Fibroblast of the aortic adventitia (primary cell): ENCODE measurements at places on chromosomes 5 and 9. TPM values are rescaled to one million over a fixed set of nuclear protein-coding genes. Genes with fewer than 3 reads are reported as not detected.

PCDHGA1 gene
- total RNA-seq: 0.90 and 1.4 TPM in 2 replicates

LAMC3 gene
- total RNA-seq: 0.08 TPM in 1 of 2 replicates, not detected in the other

C9orf43 gene
- total RNA-seq: 0.63 and 1.7 TPM in 2 replicates

AGXT2 gene
- total RNA-seq: not detected in 2 replicates

INSL6 gene
- not detected in 2 replicates for total RNA-seq

FBN2 gene
- total RNA-seq: 19.8 and 45.1 TPM in 2 replicates

ELAVL2 gene
- total RNA-seq: 0.81 and 0.98 TPM in 2 replicates

FOXI1 gene
- total RNA-seq: not detected in 2 replicates

C9orf50 gene
- 0.98 TPM in 1 of 2 replicates, not detected in the other for total RNA-seq

DOCK8 gene
- total RNA-seq: 0.08 and 0.18 TPM in 2 replicates

SLC46A2 gene
- total RNA-seq: not detected in 2 replicates

PCDHGA8 gene
- total RNA-seq: 2.5 and 3.8 TPM in 2 replicates

CDH10 gene
- total RNA-seq: 0.65 and 1.4 TPM in 2 replicates

GRCh38 chr9:6581253-6581652 lies 64.3 kb downstream of the GLDC start:
- DNase-seq: no peak

DNA sequence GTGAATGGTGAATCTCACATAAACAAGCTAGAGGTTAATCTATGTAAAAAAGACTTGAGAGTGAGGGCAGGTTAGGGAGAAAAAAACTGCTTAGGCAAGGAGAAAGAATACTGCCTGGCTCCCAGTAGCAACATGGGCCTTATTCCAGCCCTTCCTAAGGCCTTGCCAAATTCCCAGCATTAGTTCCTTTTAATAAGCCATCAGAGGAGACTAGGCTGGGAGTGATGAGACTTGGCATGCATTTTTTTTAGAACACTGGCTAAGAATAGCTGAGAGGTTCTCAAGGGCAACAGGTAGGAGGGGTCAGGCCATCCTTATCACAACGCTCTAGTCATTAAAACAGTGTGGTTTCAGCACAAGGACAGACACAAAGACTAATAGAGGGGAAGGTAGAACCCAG lies 20.9 kb upstream of the ZBTB43 start:
- peak; percentile 19 for DNase-seq

DNA sequence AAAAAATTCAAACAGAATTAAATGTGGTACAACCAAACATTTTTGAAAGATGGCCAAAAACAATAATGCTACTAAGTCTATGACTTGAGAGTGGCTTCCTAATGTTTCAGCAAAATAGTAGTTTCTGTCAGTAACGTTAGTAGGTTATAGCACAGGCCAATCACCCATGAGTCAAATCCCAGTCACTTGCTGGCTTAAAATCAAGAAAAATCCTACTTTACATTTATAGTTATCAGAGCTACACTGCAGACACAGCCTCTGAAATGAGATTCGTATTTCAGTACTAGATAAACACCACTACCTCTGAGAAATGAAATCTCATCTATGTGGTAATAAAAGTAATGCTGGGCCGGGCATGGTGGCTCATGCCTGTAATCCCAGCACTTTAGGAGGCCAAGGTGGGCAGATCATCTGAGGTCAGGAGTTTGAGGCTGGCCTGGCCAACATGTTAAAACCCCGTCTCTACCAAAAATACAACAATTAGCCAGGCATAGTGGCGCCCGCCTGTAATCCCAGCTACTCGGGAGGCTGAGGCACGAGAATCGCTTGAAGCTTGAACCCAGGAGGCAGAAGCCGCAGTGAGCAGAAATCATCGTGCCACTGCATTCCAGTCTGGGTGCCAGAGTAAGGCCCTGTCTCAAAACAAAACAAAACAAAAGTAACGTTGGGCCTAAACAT lies 6.1 kb downstream of the ZDHHC21 start:
- peak; percentile 82 for DNase-seq

GRCh38 chr9:111176511-111176910 lies 138.2 kb upstream of the LPAR1 start:
- no peak for DNase-seq

DNA sequence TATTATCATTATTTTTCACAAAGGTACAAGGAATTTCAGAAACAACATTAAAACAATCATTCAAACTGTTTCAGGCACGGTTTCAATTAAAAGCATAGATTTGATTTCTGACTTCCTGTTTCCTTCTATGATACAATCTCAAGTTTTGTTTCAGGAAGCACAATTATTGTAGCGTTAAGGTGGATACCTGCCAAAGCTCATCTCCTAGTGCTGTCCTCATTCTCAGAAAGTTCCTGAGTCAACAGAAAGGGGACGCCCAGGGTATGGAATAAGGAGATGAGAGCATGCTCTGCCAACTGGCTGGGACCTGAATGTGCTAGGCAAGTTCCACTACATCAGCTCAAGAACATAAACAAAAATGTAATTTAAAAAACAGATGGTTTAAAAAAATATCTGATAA lies 2.0 kb upstream of the TRIM14 start:
- DNase-seq: no peak

DNA sequence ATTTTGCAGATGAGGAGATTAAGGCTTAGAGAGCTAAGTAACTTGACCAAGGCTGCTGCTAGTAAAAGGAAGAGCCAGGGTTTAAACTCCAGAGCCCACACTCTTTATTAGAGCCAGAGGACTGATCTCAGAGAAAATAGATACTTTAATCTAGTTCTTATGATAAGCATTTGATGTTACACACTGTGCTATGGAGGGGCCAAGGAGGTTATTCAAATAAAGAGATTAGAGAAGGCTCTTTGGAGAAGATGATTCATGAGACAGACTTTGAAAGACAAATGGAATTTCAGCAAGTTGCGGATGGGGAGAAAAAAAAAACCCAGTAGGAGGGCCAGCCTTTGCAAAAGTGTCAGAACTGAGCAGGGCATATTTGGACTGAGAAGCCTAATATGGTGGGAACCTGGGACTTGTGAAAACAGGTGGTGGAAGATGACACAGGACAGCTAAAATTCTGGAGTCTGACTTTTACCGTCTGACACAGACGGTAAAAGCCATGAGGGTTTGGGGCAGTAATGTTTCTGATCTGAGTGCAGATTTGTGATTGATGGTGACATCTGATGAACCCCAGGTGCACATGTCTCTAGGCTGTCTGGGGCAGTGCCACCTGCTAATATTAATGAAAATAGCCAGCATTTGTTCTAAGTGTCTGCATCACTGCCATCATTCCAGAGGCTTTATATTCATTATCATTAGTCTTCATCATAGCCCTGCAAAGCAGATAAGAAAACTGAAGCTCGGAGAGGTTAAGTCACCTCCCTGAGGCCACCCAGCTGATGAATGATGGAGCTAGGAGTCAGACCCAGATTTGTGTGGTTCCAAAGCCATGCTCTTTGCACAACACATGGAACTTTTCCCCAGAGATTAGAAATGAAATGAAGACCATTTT lies 65.3 kb upstream of the CXCL14 start:
- DNase-seq: no peak

DNA sequence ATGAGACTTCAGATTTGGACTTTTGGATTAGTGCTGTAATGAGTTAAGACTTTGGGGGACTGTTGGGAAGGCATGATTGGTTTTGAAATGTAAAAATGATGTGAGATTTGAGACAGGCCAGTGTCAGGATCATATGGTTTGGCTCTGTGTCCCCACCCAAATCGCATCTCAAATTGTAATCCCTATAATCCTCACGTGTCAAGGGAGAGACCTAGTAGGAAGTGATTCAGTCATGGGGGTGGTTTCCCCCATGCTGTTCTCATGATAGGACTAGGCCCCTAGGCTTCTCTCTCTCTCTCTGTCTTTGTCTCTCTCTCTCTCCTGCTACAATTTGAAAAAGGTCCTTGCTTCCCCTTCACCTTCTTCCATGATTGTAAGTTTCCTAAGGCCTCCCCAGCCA lies 473.3 kb upstream of the CD180 start:
- no peak for DNase-seq

GRCh38 chr9:1440256-1440655 lies 390.1 kb downstream of the DMRT2 start:
- no peak for DNase-seq

DNA sequence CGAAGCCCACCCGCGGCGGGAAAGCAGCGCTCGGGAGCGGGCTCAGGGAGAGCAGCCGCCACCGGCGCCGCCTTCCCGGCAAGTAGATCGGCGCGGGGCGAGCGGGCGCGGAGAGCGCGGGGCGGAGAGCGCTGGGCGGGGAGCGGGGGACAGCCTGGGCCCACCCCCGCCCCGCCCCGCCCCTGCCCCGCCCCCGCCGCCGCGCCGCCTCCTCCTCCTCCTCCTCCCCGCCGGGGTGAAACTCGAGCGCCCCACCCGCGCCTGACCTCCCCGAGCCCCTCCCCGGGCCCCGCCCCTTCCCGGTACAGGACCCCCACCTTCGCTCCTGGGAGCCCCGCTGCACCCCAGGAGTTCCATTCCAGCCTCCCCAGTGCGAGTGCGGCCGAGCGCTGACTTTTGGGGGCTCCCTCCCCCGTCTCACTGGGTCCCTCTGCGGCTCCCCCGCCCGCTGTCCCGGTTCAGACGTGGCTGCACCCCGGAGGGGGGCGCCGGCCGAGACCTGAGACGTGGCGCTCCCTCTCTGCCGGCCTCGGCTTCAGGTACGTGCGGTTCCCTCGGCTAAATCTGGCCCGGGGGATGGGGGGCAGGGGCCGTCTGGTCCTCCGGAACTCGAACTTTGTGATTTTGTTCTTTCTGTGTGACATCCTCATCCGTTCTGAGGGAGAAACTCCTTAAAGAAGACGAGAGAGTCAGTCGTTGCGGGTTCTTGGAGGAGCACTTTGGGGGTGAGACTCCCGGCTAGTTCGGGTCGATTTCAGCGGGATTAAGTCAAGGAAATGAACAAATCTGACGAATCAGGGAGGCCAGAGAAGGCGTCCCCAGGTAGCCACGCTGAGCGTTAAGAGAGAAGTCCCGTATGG lies at the start of gene SEMA5A:
Gene SEMA5A (minus strand): TSS at position 84 of the 860 bp plus-strand sequence. CDS start 166,129 bp downstream, outside the sequence.
- peak; percentile 61 for DNase-seq

DNA sequence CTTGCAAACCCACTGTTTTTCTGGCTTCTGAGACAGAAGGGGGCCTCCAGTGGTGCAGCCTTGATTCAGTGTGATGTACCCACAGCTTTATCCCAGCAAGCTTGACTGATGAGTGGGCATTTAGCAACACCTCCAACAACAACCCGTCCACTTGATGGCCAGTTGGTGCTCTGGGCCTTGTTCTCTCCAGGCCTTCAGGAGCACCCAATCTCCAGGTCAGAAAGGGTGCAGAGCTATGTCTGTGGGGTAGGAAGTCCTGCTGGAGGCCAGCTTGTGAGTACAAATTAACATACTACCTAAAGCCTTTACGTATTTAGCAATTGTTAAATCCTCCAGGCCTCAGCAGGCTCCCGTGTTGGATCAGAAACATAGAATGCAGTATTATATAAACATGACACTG lies 10.1 kb upstream of the TRIM52 start:
- no peak for DNase-seq

- peak; percentile 68 for DNase-seq
These were observed 224.4 kb downstream of the EBF1 start for GRCh38 chr5:158875272-158875679.

DNA sequence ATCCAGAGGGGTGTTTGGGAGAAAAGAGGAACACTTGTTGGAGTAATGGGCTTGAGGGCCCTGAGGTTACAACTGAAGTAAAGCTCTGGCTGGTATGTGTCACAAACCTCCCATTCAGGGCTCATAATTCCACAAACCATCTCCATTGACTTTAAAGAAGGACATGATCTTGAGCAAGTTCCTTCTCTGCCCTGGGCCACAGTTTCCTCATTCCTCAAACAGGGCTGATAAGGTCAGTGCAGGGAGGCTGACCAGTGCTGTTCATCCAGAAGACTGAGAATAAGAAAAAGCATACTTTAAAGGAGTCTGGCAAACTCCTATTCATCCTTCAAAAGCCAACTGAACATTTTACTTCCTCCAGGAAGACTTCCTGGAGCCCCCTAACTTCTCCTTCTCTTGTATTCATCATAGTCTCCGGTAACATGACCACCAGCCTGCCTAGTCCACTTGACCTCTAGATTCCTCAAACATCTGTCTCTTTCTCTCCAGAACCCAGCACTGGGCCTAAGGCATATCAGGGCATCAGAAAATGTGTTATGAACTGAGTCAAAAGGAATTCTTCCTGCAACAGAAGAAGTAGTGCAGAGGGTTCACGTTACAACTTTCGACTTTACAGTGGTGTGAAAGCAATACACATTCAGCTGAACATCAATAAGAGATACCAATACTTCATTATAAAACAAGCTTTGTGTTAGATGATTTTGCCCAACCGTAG lies 20.7 kb upstream of the PTPN3 start:
- no peak for DNase-seq

- DNase-seq: no peak
These were observed 30.1 kb downstream of the FRMD3 start for GRCh38 chr9:83508067-83508466.

- no peak for DNase-seq
These were observed 75.2 kb downstream of the F2RL2 start for GRCh38 chr5:76547891-76548524.

- peak; percentile 31 for DNase-seq
These were observed 99.2 kb upstream of the BOD1 start for GRCh38 chr5:173715607-173716006.

GRCh38 chr5:66363097-66363496 lies 219.0 kb downstream of the SREK1 start:
- DNase-seq: no peak

DNA sequence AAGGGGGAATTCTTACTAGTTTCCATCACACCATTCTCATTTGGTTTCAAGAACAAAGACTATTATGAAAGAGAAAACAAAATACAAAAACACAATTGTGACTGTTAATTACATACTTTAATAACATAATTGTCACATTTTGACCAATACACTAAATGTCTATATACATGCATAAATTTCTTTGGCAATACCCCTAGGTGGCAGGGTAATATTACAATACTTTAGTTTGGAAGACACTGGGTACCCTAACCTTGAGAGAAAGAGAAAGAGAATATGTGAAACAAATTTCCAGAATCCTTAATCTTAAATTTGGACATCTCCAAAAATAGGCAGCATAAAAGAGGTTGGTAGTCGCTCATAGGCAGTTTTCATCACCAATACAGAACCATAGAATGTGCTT lies 619.6 kb upstream of the ADAMTS16 start:
- peak; percentile 2 for DNase-seq

GRCh38 chr9:93112864-93113389 lies 16.9 kb downstream of the CARD19 start:
- no peak for DNase-seq

- no peak for DNase-seq
These were observed 7.7 kb downstream of the CXXC5 start for GRCh38 chr5:139655727-139656271.

DNA sequence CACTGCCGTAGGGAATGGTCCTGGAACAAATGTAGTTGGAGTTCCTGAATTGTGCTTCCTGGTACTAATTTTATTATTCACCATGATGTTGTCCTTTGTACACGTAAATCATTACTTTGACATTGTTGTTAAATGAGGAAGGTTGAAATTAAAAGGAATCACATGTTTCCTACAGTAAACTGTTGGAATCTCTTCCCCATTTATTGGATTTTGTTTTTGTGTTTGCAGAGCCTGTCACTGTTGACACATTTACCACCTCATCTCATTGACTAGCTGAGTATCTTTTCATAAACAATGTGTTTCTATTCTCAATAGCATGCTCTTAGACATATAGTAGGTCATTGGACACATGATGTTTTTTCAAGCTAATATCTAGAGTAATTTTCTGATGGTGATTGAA lies 1012.5 kb downstream of the NR2F1-AS1 start:
- DNase-seq: no peak

- peak; percentile 59 for DNase-seq
These were observed 470 bp downstream of the HBEGF start for GRCh38 chr5:140345919-140346347.

- DNase-seq: no peak
These were observed 35.1 kb downstream of the NDST1 start for GRCh38 chr5:150542933-150543445.

GRCh38 chr5:135596157-135596763 lies 17.5 kb upstream of the CXCL14 start:
- DNase-seq: no peak
